ENCODE measurements at places on chromosomes 11 and 22. TPM values are rescaled to one million over a fixed set of nuclear protein-coding genes. Genes with fewer than 3 reads are reported as not detected.

The ZP1 gene
- not detected for total RNA-seq

The MUC5B gene
- not detected for total RNA-seq

The OR52L1 gene
- total RNA-seq, result not detected

DNA sequence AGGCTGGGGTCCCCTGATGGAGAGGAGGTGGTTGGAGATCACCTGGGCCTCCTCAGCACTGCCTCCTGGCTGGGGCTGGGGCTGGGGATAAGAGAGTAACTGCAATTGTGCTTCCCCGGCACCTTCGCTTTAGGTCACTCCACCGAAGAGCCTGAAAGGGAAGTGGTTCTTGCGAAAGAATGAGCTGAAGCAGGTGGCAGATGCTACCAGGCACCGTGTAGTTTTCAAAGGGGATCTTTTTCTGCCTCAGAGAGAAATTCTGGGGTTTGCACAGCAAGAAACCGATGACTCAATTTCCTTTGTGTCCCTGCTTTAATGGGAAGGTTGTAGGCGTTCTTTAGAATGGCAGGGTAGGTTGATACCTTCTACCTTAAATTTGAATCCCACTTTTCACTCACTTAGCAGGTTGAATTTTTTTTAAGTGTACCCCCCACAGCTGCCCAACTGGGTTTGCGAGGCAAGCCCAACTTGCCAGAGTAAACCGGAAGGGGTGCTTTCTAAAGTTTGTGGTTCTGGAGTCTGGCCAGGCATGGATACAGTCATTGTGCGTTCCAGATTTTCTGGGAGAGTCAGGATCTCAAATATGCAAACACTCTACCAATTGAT, 5.3 kb downstream of the CD44 start:
- peaks cover 84% of the 10 kb centered on the region for H3K36me3 ChIP-seq
- H3K27me3 ChIP-seq, result no peaks in the 10 kb centered on the region
- peak overlapping the region; percentile 99 for H3K27ac ChIP-seq
- DNase-seq, result peak; percentile 79

- H3K4me1 ChIP-seq, result peaks cover 4% of the 10 kb centered on the region
- no peak for DNase-seq
- H3K27ac ChIP-seq, result peak overlapping the region; percentile 65
- peaks cover 2% of the 10 kb centered on the region for H3K36me3 ChIP-seq
- no peaks in the 10 kb centered on the region for H3K27me3 ChIP-seq
These were observed 16.0 kb downstream of the ZMAT5 start for GRCh38 chr22:29750559-29751538.

DNA sequence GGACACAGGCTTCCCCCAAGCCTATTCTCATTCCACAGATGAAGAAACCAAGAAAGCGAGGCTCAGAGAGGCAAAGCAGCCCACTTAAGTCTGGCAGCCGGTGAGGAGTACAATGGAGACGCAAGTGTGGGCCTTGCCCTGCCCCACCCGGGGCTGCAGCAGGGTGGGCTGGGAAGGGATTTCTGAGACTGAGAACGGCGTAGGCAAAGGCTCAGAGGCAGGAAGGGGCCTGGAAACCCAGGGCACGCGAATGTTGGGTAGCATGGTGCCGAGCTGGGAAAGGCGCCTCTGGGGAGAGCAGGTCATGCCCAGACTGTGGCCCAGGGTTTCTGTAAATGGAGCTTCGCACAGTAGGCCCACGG, 47.5 kb upstream of the SHISAL1 start:
- DNase-seq, result no peak
- no peaks in the 10 kb centered on the region for H3K4me1 ChIP-seq
- H3K36me3 ChIP-seq, result no peaks in the 10 kb centered on the region
- H3K4me3 ChIP-seq, result no peak overlapping the region
